ENCODE measurements at places on chromosomes 13 and 19.
A peak's percentile ranks its signal among the peaks of the same experiment; 100 is the strongest.

DNA sequence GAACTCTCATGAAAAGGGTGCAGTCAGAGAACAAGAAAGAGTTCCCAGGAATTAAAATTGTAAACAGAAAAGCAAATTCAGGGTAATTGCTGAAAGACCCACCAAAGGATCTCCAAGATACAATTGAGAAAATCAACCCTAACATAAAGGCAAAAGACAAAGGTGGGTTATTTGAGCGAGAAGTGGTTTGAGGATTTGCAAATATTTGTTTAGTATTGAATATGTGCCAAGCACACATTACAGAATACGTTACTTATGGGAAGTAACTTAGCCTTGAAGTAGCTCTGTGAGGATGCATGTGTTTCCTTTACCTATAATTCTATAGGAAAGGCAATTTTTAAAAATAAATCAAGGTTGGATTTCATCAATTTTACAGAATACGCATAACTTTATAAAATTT lies 10.0 kb upstream of the CEACAM21 start:
- no peak for DNase-seq

- DNase-seq: no peak
These were observed 142.8 kb downstream of the KLF5 start for GRCh38 chr13:73201626-73202025.

- DNase-seq: no peak
These were observed at the start of gene CDC42EP5 for GRCh38 chr19:54473071-54473891. Gene CDC42EP5, minus strand, starts transcription at chr19:54473296. Its CDS starts 7,749 bp downstream, at chr19:54465547.

DNA sequence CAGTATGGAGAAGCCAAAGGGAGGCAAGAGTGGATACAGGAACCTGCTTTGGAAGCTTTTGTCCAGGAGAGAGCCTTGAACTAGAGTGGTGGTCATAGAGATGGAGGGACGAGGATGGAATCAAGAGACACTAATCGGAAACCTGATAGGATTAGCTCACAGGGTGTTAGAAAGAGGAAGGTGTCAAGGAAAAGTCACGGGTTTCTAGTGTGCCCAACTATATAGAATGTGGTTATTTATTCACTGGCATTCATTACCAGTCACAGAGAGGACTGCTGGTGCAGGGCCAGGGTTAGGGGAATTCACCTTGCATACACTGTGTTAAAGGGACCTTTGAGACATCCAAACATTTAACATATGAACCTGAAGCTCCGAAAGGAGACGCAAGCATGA lies 43.4 kb upstream of the URAD start:
- DNase-seq: no peak

- peak; percentile 60 for DNase-seq
These were observed at the start of gene NFIX for GRCh38 chr19:12994701-12995595. Gene NFIX, plus strand, starts transcription at chr19:12995475. Its CDS starts 363 bp downstream, at chr19:12995838.

GRCh38 chr13:72692884-72693514 lies 34.4 kb downstream of the MZT1 start:
- DNase-seq: no peak

- DNase-seq: peak; percentile 19
These were observed 73.4 kb downstream of the MBNL2 start for GRCh38 chr13:97295283-97296182.

GRCh38 chr19:48351341-48351752 lies 12.4 kb downstream of the TMEM143 start:
- peak; percentile 81 for DNase-seq

DNA sequence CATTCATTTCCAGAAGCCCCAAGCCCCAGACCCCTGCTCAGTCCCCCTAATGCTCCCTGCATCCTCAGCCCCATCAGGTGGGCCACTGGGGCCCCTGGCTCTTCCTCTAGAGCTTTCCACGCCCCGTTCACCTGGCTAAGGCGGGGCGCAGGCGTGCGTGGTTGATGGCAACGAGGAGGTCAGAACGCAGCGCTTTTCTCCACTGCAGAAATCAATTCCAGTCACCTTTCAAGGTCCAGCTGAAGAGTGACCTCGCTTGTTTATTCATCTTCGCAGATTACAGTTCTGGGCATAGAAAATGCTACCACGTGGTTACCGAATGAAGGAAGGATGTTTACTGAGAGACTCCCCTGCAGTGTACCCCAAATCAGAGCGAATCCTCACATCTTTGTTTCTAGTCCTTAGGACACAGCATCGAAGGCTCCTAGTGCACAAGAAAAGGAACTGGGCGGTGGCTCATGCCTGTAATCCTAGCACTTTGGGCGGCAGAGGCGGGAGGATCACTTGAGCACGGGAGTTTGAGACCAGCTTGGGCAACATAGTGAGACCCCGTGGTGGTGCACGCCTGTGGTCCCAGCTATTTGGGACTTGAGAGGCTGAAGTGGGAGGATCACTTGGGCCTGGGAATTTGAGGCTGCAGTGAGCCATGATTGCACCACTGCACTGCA lies 828 bp upstream of the PBX4 start:
- DNase-seq: no peak

DNA sequence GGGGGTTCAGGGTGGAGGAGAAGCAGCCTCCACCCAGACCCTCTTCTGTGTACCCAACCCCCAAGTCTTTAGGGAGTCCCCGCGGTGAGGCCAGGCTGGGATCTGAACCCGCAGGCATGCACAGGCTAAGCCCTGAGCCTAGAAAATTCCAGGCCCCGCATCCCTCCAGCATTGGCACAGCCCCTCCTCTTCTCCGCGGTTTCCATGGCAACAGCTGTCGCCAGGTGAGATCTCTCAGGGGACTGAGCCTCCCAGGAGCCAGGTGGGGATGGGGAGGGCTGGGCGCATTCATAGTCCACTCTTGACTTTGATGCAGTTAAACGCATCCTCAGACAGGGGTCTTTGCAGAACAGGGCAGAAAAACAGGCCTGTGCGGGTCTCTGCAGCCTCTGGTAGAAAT lies 48.3 kb upstream of the USP29 start:
- DNase-seq: no peak
